Activated CD4-positive, CD25-positive, alpha-beta regulatory T cell (primary cell): ENCODE measurements at places on chromosomes 6 and 20.

- DNase-seq: no peak
Observed at GRCh38 chr6:75077701-75078100, 128.2 kb downstream of the COL12A1 start.

- DNase-seq: no peak
Observed at GRCh38 chr6:36720251-36721141, 22.9 kb downstream of the RAB44 start.

GRCh38 chr6:441126-441920 is 49.8 kb downstream of the IRF4 start:
- DNase-seq: no peak

- DNase-seq: no peak
Observed at GRCh38 chr6:31657406-31658157, 1.9 kb downstream of the APOM start.

DNA sequence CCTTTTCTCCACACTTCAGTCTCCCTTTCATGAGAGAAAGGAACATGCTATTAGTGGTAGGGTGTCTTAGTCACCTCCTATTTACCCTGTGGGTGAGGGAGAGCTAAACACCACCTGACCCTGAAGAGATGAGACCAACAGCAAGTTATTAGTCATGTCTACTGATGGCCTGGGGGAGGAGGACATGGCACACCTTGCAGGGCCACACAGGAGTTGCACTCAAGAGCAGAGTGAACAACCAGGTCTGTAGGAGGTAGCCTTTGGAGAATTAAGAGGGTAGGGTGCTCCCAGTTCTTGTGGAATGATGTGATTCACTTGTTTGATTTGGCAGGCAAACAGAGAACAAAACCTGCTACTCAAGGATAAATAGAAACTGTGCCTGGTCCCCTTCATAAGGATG is 82.7 kb upstream of the FABP7 start:
- no peak for DNase-seq

DNA sequence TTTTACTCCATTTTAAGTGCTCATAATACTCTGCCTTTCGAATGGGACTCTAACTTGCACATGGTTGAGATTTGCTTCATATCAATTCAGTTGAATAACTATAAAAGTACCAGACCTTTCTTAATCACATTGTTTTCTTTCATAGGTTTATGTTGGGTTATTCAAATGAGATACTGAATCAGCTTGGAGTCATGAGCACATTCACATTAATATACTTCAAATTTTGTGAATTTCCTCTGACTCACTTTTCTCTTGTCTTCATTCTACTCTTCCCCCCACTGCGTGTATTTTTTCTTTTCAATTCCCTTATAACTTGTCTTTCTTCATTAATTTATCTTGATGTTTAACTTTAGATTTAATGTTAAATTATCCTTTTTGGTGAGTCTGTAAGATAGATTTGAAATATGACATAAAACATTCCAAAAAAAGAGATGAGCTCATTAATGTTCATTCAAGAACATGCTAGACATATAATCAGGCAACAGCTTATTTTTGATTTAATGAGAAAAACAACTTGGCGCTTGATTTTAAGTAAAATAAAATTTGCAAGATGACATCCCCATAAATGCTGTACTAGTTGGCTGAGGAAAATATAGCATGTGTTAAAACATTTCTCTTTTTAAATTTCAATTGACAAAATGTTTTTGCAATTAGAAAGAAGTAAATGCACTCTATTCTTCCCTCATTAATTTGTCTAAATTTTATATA is 736.0 kb downstream of the CD109 start:
- DNase-seq: no peak

DNA sequence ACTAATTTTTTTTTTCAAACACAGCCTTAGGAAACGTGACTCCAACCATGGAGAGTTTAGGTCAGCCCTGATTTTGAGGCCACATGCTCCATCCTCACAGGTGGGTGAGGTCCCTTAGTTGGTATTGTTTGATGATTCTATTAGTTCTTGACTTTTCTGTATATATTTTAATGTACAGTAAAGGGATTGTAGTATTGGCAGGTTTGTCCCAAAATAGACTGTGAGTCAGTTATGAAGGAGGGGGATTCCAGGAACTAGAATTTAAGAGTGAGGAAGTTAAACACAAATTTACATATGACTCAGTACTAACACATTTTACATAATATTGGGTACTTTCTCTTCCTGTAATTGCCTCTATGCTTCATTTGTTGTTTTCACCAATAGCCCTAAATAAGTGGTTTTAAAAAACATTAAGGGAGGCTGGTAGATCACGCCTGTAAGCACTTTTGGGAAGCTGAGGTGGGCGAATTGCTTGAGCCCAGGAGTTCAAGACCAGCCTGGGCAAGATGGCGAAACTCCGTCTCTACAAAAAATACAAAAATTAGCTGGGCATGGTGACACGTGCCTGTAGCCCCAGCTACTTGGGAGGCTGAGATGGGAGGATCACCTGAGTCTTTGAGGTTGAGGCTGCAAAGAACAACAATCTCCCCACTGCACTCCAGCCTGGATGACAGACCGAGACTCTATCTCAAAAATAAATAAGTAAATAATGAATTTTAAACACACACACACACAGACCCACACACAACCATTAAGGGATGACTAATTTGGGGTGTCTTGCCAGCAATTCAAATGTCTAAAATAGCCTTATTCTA is 81.8 kb downstream of the SGK1 start:
- DNase-seq: no peak

GRCh38 chr20:37200926-37201826 is 21.8 kb upstream of the MROH8 start:
- DNase-seq: no peak
